Activated B cell treated with CpG ODN at 0.5 μM for 24 hours (primary cell): ENCODE measurements at places on chromosomes 3 and 15.

DNA sequence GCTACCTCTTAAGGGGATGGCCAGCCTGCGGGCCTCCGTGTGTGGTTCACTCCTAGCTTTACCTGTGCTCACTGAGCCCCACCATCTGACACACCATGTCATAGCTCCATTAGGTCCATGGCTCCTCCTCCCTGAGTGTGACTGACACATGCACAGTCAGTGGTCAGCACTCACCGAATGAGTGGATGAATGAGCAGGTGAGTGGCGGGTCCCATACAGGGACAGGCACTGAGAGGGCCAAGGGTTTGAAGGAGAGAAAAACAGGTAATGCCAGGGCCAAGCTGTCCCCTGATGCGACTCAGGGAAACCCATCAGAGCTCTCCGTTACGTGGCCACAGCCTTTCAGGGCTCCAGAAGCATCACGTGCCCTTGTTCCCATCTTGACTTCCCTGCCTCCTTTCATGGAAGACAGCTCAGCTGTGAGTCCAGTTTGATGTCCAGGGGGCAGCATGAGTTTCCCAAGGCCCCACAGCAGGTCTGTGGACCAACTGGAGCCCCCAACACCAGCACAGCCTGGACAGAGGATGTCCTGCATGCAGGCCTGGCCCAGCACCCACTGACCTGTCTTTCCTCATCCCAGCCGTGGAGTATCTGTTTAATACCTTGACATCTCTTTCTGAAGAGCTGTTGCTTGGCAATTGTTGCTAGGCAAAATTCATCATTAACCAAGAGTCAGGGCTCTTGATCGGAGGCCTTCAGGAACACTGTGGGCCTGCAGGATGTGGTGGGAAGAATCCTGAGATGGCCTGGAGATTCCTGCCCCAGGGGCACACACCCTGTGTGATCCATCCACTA is 84.4 kb downstream of the PLXNA1 start:
- no peak overlapping the region for H3K27ac ChIP-seq
- H3K4me1 ChIP-seq, result no peaks in the 10 kb centered on the region
- no peak overlapping the region for H3K4me3 ChIP-seq
- H3K36me3 ChIP-seq, result no peaks in the 10 kb centered on the region

DNA sequence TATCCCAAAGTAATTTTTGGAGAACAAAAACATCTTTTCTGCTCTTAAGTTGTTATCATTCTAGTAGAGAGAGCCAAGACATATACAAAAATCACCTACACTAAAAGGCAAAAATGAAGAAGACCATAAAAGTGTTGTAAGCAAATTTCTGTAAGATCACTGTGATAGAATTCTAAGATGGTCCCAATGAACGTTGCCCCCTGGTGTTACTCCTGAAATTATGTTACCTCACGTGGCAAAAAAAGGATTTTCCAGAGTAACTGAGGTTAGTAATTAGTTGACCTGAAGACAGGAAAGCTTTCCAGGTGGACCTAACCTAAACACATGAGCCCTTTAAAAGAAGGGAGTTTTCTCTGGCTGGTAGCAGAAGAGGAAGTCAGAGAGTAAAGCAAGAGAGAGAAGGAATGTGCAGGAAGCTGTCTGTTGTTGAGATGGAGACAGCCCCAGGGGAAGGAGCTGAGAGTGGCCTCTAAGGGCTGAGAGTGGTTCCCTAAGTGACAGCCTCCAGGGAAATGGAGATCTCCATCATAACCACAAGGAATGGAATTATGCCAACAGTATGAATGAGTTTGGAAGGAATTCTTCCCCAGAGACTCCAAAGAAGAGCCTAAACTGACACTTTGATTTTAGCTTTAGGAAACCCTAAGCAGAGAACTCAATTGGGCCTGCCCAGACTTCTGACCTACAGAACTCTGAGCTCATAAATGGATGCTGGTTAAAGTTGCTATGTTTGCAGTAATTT is 205.9 kb downstream of the CD47 start:
- H3K4me1 ChIP-seq, result no peaks in the 10 kb centered on the region
- no peak overlapping the region for H3K27ac ChIP-seq
- no peak overlapping the region for H3K4me3 ChIP-seq

GRCh38 chr3:170038434-170039110 is 777 bp downstream of the GPR160 start:
- no peaks in the 10 kb centered on the region for H3K27me3 ChIP-seq
- peak; percentile 51 for DNase-seq
- peak overlapping the region; percentile 88 for H3K27ac ChIP-seq
- peaks cover 45% of the 10 kb centered on the region for H3K4me1 ChIP-seq

GRCh38 chr3:66655044-66655443 is 154.2 kb upstream of the LRIG1 start:
- H3K36me3 ChIP-seq, result no peaks in the 10 kb centered on the region
- H3K27me3 ChIP-seq, result peaks cover 6% of the 10 kb centered on the region
- no peak overlapping the region for H3K27ac ChIP-seq
- no peak overlapping the region for H3K4me3 ChIP-seq
- no peaks in the 10 kb centered on the region for H3K4me1 ChIP-seq

DNA sequence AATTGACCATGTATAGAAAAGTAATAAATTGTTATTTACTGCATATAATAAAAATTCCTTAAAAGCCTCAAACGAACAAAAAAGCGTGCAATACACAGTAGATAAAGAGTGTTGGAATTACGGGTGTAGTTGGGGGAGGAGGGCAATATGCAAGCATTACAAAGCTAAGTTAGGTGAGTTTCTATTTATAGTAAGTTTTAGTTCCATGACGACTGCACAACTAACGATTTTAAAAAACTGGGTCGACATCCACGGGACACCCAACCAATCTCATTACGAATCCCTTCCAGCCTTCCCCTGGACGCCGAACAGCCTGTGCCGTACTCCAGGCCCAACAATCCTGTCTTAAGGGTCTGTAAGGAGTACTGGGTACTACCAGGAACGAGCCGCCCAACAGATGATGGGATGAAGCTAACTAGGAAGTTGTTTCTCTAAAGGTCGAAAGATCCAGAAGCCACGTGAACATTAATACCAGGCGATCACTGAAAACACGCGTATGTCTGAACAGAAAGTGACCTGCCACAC is 677 bp downstream of the POLQ start:
- no peak overlapping the region for H3K27ac ChIP-seq
- H3K36me3 ChIP-seq, result peaks cover 7% of the 10 kb centered on the region
- peaks cover 31% of the 10 kb centered on the region for H3K4me1 ChIP-seq

GRCh38 chr3:39990532-39990931 is 181.1 kb downstream of the MYRIP start:
- peaks cover 9% of the 10 kb centered on the region for H3K27me3 ChIP-seq
- H3K36me3 ChIP-seq, result no peaks in the 10 kb centered on the region
- no peak for DNase-seq
- H3K4me1 ChIP-seq, result no peaks in the 10 kb centered on the region

DNA sequence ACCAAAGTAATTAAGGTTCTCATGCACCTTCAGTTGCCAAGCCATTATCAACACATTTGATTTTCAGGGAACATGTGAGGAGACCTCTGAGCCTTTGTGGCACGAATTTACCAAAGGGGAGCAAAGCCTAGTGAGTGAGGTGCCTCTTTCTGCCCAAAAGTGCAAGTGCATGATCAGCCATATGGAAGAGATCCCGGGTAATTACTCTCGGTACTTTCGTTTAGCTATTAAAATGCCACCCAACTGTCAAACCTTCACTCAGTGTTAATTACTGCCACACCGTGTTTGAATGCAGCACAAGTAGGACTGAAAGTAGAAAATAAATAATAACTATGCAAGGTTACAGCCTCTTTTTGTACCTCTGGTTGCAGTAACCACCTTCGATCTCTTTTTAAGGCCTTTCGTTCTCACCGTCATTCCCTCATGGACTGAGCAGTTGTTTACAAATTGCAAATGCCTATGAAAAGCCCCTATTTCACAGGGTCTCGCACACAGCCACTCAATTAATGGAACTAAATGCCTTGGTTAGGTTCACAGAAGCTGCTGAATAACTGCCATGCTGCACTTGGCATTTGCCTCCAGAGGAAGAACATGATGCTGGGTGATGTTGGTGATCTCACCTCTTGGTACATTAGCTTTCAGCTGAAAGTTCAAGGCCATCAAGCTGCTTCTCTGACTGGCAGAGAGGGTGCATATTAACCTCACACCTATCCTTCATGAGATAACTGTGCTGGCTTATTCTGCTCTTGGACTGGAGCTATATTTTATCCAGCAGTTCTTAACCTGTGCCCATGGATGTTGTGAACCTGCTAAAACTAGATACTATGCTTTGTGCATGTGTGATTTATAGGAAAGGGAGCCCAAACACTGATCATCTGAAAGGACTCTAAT is 69.9 kb downstream of the TNIK start:
- no peaks in the 10 kb centered on the region for H3K27me3 ChIP-seq
- no peak overlapping the region for H3K4me3 ChIP-seq
- no peaks in the 10 kb centered on the region for H3K36me3 ChIP-seq
- no peaks in the 10 kb centered on the region for H3K4me1 ChIP-seq

GRCh38 chr15:85986741-85987140 is 92.9 kb upstream of the AGBL1 start:
- no peaks in the 10 kb centered on the region for H3K36me3 ChIP-seq
- H3K4me3 ChIP-seq, result no peak overlapping the region
- H3K27me3 ChIP-seq, result no peaks in the 10 kb centered on the region
- no peaks in the 10 kb centered on the region for H3K4me1 ChIP-seq
- H3K27ac ChIP-seq, result no peak overlapping the region

DNA sequence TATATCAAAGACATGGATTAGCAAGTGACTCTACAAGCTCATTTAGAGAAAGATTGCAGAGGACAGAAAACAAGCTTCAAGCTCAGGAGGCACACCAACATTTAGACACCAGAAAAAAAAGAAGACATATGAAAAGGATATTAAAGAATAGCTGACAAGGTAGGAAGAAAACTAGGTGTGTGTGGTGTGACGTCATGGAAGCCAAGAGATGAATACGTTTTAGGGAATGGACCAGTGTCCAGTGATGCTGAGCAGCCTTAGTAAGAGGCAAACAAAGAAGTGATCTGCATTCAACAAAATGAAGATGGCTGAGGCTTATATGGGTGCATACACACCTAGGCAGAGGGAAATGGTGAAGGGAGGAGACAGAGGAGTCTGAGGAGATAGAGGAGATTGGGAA is 377.4 kb downstream of the ROBO1 start:
- no peaks in the 10 kb centered on the region for H3K27me3 ChIP-seq
- DNase-seq, result no peak
- no peaks in the 10 kb centered on the region for H3K36me3 ChIP-seq
- no peak overlapping the region for H3K4me3 ChIP-seq
- no peak overlapping the region for H3K27ac ChIP-seq

DNA sequence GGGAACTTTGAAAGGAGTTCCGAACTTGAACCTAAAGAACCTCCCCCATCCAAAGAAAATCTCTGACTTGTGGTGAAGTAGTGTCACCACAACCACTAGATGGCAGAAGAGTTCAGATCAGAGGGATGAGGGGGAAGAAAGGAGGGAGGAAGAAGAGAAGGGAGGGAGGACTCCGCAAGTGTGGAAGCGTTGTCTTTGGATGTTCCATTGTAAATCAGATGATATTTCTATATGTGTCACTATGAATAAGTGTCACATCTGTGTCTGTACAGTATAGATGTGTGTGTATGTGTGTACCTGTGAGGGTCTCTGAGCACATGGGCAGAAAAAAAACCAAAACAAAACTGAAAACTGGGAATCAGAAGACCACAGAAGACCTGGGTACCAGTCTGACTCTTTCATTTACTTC is 16.9 kb downstream of the SLC24A1 start:
- no peak for DNase-seq
- H3K27me3 ChIP-seq, result no peaks in the 10 kb centered on the region
- H3K27ac ChIP-seq, result no peak overlapping the region
- H3K36me3 ChIP-seq, result peaks cover 3% of the 10 kb centered on the region

DNA sequence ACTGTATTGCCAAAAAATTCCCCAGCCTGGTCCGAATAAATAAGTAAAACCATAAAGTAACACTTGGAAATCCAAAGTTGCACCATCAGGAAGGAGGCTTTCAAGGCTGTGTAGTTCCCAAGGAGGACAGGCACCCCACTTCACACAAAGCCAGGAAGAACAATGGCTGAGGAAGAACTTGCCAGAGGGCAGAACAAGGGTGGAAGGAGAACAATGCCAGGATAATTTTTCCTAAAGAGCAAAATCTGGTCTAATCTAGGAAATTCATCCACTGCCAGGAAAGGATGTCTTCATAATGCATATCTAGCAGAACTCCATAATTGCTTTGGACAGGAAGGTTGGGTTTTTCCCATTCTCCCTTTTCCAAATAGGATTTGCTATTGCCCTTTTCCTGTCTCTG is 15.7 kb upstream of the ARID3B start:
- H3K27ac ChIP-seq, result no peak overlapping the region
- no peaks in the 10 kb centered on the region for H3K4me1 ChIP-seq
- H3K4me3 ChIP-seq, result no peak overlapping the region
